NCI-H2227 treated with DMSO at 0.1 percent for 48 hours (cell line): ENCODE measurements at places on chromosomes 1 and 21.

- no peak for DNase-seq
Observed at GRCh38 chr21:46355161-46356004, 31.4 kb downstream of the PCNT start.

GRCh38 chr1:236455243-236455642, 61.2 kb downstream of the EDARADD start:
- DNase-seq: no peak

DNA sequence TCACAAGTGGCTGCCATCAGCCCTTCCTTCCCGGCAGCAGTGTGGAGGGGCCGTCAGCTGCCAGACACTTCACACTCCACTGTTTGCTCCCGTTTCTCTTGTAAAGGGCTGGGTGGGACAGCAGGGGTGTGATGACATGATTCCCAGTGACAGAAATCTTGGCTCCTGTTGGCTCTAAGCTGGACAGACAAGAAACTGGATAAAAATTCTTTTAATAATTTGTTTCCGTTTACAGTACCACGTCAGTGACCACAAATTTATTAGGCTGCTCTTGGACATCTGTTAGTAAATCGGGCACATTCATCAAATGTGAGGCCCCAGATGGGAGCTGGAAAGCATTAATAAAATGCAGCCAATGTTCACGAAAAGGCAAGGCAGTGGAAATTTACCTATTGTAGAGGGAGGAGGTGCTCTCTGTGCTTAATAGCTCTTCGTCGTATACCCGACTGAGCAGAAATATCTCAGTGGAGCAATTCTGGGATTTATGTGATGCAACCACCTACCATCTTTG, 353.7 kb upstream of the GREM2 start:
- no peak for DNase-seq

- peak; percentile 26 for DNase-seq
Observed at GRCh38 chr1:84442256-84442655, 36.8 kb upstream of the RPF1 start.

DNA sequence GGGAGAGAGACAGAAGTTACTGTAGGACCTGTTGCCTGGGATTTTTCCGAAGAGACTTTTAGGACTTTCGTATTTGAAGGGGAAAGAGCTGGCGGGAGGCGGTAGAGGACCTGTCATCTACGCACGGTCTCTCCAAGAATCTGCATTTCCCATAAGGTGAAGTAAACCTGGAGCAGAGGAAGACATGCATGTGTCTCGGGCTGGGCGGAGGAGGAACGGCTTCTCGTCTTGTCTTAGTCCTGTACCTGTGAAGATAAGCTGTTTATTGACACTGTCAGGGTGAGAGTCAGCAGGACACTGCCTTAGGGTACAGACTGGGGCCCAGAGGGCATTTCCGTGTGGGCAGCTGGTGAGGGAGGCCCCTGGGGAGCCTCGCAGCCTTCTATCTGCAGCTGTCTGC, 123.4 kb upstream of the COL6A1 start:
- no peak for DNase-seq

DNA sequence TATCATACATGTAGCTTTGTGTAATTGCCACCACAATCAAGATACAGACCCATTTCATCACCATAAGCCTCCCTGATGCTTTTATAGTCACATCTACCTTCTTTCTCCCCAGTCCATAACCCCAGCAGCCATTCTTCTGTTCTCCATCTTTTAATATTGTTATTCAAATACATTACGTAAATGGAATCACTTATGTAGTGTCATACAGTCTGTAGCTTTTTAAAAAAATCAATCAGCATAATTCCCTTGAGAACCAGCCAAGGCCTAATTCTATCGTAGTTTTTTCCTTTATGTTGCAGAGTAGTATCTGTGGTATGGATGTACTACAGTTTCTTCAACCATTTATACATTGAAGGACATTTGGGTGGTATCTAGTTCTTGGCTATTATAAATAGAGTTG, 31.6 kb upstream of the WDR26 start:
- DNase-seq: no peak

- no peak for DNase-seq
Observed at GRCh38 chr1:60894130-60894529, 188.2 kb upstream of the NFIA start.
